SK-N-SH (cell line): ENCODE measurements at places on chromosomes 7 and 10.

DNA sequence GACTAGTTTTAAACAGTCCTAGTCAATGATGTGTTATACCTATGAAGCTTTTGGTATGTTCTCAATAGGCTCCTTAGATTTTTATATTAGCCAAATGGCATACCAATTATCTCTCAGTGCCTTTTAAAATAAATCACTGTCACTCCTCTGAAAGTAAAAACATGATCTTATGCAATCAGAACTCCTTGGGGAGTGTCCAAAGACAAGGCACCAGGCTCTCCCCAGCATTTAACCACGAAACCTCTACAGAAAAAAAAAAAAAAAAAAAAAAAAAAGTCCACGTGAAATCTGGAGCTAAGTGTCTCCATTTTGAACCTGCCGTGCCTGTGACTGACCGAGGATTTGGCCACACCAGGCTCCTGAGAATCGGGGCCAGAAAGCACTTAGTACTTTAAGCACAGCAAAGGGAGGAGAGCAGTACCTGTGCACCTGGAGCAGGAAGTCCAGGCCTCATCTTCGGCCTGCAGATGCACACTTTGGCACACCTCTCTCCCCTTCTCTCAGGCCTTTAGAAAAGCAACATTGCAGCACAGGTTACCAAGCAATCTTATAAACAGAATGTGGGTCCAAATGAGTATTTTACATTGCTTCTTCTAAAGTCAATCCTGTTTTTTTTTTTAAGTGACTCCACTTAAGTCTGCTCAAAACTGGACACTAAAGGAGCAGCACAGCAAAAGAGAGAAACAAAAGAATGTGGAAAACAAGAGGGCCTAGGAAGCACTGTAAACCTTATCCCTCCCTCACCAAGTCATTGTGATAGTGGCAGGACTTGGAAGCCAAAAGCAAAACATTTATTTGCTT lies 1.5 kb downstream of the FAM13C start:
- H3K36me3 ChIP-seq, result peaks cover under 1% of the 10 kb centered on the region; the same call in 1 of the 2 replicates
- no peaks in the 10 kb centered on the region for H3K27me3 ChIP-seq
- peak overlapping the region; percentile 78 for H3K27ac ChIP-seq
- peaks cover 6% of the 10 kb centered on the region; the same call in 1 of the 2 replicates for H3K4me1 ChIP-seq
- no peak for DNase-seq

DNA sequence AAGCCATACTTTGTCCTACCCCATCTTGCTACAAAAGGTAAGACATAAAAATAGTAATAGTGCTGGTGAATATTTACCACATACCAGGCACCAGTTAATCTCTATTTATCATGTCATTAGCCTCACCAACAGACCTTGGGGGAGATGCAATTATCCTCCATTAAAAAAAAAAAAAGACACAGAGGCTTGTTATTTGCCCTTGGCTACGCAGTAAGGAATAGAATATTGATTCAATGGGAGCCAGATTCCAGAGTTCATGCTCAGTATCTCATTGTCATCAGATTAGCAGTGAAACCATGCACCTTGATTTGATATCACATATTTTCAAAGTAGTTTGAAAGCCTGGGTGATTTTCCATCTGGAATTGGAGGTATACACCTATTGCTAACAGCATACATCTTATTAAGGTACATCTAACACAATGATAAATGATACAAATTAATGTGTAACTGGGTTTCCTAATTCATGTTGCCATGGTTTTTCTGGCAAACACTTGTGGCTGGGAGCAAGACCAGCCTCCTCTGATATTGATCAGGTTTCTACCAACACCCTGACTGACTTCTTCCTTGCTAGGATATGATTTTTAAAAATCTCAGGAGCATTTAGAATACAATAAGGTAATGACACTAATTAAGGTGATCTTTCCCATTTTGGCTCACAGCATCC lies 67.1 kb upstream of the PRR15 start:
- peaks cover 17% of the 10 kb centered on the region for H3K4me1 ChIP-seq
- no peak overlapping the region for H3K27ac ChIP-seq
- no peaks in the 10 kb centered on the region for H3K27me3 ChIP-seq
- DNase-seq, result peak; percentile 57
- no peak overlapping the region for H3K4me3 ChIP-seq
- H3K36me3 ChIP-seq, result no peaks in the 10 kb centered on the region

DNA sequence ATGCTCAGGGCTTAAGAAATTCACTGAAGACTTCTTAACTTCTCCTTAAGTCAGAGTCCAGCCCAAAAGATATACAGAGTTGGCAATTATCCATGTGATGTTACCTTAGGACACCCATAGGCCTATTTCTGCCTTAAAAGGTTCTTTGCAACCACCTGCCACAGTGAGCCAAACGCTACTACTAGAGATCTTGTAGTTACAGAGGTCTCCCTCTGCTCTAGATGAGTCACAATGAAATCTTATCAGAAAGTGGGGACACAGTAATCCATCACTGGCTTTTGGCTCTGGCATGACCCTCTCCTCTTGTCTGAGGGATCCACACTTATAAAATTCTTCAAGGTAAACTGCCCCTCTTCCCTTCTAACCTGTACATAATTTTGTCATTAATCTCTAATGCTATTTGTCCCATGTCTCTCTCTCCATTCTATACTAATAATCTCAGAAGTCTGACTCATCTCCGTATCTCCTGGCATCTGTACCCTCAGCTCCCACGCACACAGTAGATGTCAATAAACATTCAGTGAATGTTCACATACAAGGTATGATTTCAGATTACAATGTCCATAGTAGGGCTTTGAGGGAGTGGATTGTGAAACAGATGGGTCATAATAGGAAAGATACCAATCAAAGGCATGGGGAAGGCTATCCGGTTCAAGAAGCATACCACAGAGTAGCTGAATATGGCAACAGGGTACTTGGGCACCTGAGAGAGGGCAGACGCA lies 112.1 kb downstream of the SGMS1 start:
- H3K27ac ChIP-seq, result no peak overlapping the region
- H3K4me1 ChIP-seq, result peaks cover 4% of the 10 kb centered on the region; the same call in 1 of the 2 replicates
- no peak for DNase-seq
- no peak overlapping the region for H3K4me3 ChIP-seq

GRCh38 chr7:50262916-50263690 lies 41.4 kb upstream of the IKZF1 start:
- no peaks in the 10 kb centered on the region for H3K27me3 ChIP-seq
- DNase-seq, result no peak
- H3K4me1 ChIP-seq, result no peaks in the 10 kb centered on the region
- H3K4me3 ChIP-seq, result no peak overlapping the region
- H3K36me3 ChIP-seq, result no peaks in the 10 kb centered on the region

- H3K4me1 ChIP-seq, result no peaks in the 10 kb centered on the region; the same call in 1 of the 2 replicates
- no peak overlapping the region for H3K27ac ChIP-seq
- H3K36me3 ChIP-seq, result no peaks in the 10 kb centered on the region
- H3K27me3 ChIP-seq, result no peaks in the 10 kb centered on the region
- no peak overlapping the region for H3K4me3 ChIP-seq
- DNase-seq, result no peak
These were observed 29.0 kb upstream of the EBLN1 start for GRCh38 chr10:22246680-22247391.

DNA sequence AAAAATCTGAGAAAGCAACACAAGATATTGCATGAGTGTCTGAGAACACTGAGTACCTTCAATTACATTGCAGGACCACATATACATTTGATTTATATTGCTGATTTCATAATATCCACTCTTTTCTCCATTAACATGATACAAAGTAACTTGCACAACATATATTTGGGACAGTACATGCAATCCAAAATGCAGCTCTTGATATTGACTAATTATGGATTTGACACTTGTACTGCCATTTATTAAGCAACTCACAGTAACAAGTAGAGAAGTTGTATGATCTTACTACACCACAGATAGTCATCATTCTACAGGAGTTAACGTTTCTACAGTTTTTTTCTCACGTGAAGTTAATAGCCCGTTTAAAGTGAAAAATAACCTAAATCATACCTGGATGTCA lies 46.7 kb downstream of the USP6NL start:
- no peak for DNase-seq
- no peak overlapping the region for H3K4me3 ChIP-seq
- H3K4me1 ChIP-seq, result no peaks in the 10 kb centered on the region; the same call in 1 of the 2 replicates
- H3K36me3 ChIP-seq, result no peaks in the 10 kb centered on the region
- no peaks in the 10 kb centered on the region for H3K27me3 ChIP-seq

DNA sequence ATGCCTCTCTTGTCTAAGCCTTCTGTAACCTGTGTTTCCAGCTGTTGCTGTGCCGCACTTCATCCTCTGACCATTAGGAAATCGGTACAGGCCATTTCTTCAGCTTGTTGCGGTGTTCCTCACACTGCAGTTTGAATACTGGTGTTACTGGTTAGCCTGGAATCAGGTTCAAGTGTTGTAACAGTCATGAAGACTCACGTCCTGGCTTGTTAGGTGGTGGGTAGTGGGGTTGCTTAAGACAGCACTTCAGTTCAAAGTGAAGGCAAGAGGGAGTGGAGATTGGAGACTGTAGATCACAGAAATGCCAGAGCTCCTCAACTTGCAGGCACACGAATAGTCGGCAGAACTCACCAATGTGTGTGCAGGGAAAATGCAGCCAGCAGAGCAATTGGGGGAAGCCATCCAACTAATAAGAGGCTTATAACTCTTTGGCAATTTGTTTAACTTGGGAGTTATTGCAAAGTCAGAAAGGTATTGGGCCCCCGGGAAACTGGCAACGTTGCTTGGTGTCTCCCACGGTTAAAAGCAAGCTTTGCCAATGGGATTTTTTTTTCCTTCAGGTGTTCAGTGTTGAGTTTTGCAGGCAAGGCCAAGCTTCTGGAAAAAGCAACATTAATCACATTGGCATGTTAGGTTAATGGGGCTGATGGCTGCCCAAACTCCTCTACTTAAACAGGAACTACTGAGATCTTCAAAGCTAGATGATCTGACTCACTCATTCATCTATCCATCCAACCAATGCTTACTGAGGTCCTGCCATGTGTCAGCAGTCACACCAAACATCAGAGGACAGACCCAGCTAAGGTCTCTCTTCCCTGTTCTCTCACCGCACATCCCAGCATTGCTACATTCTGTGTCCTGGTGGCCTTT lies 380.9 kb downstream of the GATA3 start:
- DNase-seq, result no peak
- H3K27ac ChIP-seq, result no peak overlapping the region
- H3K4me3 ChIP-seq, result no peak overlapping the region
- H3K4me1 ChIP-seq, result no peaks in the 10 kb centered on the region

DNA sequence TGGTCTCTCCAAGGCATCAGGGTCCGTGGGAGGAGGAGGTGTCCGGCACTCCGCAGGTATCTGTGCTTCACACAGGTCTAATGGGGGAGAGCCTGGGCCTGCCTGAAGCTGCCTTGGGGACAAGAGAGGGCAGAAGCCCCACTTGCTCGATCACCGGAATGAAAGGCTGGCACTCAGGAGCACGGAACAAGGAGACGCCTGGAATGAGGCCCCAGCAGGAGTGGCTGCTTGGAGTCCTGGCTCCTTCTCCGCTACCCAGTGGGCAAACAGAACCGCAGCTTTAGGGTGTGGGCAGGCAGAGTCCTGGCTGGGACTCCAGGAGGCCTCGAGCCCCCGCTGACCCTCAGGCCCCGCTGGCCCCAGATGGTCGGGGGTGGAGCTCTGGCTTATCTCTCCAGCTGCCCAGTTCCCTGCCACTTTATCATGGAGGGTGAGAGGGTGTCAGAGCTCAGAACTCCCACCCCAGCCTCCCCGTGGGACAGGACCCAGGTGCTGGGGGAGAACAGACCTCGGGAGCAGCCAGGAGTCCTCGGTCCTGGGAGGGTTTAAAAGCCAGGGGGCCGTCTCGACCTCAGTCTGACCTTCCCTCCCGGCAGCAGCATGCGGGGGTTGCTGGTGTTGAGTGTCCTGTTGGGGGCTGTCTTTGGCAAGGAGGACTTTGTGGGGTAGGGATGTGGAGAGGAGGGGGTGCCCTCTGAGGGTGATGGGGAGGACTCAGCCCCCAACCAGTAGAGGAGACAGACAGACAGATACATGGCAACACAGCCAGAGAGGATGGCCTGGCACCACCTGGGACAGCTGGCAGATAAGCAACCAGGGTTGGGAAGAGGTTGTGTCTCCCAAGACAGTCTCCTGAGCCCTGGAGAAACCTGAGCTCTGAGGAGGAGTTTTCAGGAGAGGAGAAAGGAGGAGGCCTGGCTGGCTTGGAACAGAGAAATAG lies at the start of gene CPA1:
TSS of gene CPA1 (plus strand) at position 574 of the 940 bp plus-strand sequence. CDS start at position 601, 27 bp downstream.
- no peaks in the 10 kb centered on the region for H3K27me3 ChIP-seq
- peak; percentile 83 for DNase-seq
- no peak within 1 kb of the TSS for H3K4me3 ChIP-seq
- H3K36me3 ChIP-seq, result no peaks in the 10 kb centered on the region
- peaks cover 20% of the 10 kb centered on the region; the same call in 1 of the 2 replicates for H3K4me1 ChIP-seq
- H3K27ac ChIP-seq, result peak within 1 kb of the TSS; percentile 84
